ENCODE measurements at places on chromosomes 12 and 14. TPM values are rescaled to one million over a fixed set of nuclear protein-coding genes. Genes with fewer than 3 reads are reported as not detected.

GRCh38 chr12:71756054-71756690, 1.5 kb downstream of the RAB21 start:
- no peak for DNase-seq

GRCh38 chr14:85280074-85280473, 249.9 kb upstream of the FLRT2 start:
- DNase-seq, result no peak

GRCh38 chr14:76376409-76376877, 506 bp downstream of the ESRRB start:
- no peak for DNase-seq

DNA sequence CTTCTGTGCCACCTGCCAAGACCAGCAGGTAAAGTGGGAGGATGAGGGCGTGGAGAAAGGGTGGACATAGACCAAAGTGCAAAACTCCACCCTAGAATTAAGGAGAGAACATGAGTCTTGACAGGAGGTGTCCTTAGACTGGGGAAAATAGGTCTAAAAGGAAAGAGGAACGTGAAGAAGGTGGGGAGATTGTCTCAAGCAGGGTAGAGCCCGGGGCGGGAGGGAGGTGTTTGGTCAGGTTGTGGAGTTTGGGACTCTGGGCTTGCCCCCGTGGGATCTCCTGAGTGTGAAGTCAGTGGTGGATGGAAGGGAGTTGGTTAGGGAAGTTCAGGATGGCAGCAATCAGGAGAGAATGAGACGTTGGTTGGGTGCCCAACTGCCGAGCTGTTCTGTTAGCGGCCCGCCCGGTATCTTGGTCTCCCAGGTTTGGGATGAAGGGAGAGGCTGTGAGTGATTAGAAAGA, 386 bp downstream of the DGKA start:
- no peak for DNase-seq

GRCh38 chr14:32397861-32398640, 69.0 kb downstream of the AKAP6 start:
- DNase-seq, result no peak

SLCO1B1 gene
- 0.21 TPM for total RNA-seq

GPR137C gene
- total RNA-seq, result 4.2 TPM

Data from neural crest cell (in vitro differentiated cells).